WTC11 (cell line): ENCODE measurements at places on chromosomes 3 and 15.
A peak's percentile ranks its signal among the peaks of the same experiment; 100 is the strongest.

DNA sequence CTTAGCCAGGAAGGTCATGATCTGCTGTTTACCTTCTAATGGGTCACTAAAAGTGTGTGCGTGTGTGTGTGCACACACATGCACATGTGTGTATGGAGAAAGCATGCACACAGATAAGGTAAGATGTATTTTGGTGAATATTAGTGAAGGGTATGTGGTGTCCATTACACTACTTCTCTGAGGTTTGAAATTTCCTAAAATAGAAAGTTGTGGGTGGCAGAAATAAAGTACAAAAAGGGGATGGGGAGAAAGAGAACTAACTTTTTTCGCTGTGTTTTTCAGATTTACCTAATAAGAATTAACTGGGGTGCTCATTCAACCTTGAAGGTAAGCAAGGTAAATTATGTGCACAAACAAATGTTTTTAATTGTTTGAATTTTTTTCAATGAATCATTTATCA is 24.4 kb upstream of the NR2E3 start:
- DNase-seq = no peak

DNA sequence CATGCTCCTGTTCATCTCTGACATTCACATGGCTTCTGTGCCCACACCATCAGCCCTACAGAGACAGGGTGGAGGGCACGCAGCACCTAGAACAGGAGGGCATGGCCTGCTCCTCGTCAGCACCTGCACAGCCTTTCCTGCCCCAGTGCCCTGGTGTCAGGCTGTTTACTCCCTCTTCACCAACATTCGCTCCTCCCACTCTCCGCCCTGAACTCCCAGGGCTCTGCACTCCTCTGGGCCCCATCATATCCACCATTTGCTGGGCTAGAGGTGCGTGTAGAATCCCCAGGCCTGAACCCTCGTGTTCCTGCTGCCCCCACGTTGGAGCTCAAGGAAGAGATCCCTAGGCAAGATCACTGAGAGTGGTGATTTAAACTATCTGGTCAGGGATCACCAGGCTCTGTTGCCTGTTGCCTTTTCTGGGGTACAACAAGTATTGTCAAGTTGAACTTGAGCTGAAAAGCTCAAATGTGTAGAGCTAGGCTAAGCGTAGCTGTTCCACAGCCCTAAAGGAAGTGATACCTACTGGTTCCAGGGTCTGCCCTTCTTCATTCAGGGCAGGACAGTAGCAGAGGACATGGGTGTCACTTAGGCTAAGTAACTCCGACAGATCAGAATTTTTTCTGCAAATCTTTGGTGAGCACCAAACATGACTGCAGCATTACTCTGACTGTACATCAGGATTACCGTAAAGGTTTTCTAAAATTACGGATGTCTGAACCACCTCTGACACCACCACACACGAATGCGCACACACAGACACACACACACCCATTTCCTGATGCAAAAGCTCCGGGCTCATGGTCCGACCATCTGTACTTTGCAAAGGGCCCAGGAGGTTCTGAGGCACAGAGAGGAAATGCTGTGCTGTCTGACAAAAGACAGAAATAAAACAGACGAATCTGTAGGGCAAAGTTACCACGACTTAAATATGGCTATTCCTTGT is 43.7 kb upstream of the GNB5 start:
- DNase-seq = no peak

- no peak for DNase-seq
Observed at GRCh38 chr3:62134061-62134496, 239.3 kb downstream of the FEZF2 start.

DNA sequence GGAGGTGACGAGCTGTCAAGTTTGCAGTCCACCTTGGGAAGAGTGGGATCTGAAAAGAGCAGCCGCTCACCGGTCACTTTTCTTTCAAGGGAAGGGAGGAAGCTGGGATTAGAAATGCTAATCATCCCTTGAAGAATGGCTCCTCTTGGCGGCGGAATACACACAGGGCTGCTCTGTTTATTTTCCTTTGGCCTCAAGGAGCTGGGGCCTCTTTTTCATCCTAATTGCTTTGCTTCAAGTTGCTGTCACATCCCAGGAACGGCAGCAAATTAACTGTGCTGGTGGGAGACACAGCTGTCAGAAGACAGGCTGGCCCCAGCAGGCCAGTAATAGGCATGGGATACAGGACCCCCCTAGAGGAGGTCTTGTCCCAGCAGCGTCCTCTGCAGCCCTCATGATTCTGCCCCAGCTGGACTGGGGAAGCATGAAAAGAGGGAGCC is 6.7 kb downstream of the KBTBD13 start:
- peak; percentile 42 for DNase-seq

- DNase-seq = no peak
Observed at GRCh38 chr3:28853830-28854229, 427.0 kb upstream of the RBMS3 start.

DNA sequence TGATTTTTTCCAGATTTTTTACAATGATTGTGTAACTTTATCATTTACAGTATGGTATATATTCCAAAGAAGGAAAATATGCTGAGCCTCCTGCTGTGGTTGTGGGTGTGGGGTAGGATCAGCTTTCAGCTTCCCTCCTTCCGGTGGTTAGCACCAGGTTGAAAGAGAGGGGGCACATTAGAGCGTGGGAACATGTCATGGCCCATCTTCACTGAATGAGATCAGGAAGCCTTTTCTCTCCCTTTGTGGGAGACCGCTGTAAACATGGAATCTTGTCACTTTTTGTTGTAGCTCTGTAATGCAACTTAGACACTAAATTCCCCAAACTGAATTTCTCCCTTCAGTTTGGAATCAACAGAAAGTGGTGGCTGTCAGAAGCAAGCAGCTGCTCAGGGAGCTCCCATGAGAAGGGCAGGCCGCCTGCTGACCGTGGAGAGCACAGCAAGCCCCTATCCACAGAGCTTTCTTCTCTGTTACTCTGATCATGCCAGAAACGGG is 86.7 kb upstream of the LIMD1 start:
- DNase-seq = peak; percentile 60
